Fibroblast of skin of left biceps (primary cell): ENCODE measurements at places on chromosomes 12 and 14.

- DNase-seq, result no peak
Observed at GRCh38 chr14:92506231-92506630, 7.3 kb upstream of the RIN3 start.

DNA sequence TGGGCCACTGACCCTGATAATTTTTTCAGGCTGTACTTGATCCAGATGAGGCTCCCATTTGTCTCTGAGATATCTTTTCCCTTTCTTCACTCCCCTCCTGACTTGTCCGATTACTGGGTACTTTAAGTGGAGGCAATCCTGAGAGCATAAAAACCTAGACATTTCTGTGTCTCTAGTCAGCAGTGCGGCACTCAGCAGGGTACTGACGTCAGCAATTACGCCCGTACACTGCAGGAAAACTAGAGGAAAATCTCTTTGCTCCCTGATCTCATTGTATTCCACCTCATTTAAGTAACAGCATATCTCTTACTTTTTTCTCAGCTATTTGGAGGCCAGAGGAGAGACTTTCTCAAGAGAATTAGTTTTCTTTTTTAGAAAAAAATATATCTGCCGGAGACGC is 315.5 kb upstream of the OR4E1 start:
- DNase-seq, result no peak

DNA sequence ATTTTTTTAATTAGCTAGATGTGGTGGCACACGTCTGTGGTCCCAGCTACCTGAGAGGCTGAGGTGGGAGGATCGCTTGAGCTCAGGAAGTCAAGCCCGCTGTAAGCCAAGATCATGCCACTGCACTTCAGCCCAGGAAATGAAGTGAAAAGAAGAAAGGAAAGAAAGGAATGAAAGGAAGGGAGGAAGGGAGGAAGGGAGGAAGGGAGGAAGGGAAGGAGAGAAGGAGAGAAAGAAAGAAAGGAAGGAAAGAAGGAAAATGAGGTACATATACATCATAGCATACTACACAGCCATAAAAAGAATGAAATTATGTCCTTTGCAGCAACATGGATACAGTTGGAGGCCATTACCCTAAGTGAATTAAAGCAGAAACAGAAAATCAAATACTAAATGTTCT is 12.2 kb downstream of the DNAI7 start:
- no peak for DNase-seq

- DNase-seq, result no peak
Observed at GRCh38 chr12:11777962-11778361, 128.5 kb downstream of the ETV6 start.

- no peak for DNase-seq
Observed at GRCh38 chr12:111753144-111753881, 13.4 kb upstream of the ALDH2 start.

GRCh38 chr14:50871914-50872732 is at the start of gene ABHD12B:
TSS of gene ABHD12B (plus strand) at chr14:50872053. CDS start at chr14:50872175, 122 bp downstream.
- DNase-seq, result no peak
